Stimulated activated CD8-positive, alpha-beta memory T cell treated with anti-CD3 and anti-CD28 coated beads, Interleukin-4, amount 100 ng/mL, for 1 hour (primary cell): ENCODE measurements at places on chromosomes 7 and 10.

DNA sequence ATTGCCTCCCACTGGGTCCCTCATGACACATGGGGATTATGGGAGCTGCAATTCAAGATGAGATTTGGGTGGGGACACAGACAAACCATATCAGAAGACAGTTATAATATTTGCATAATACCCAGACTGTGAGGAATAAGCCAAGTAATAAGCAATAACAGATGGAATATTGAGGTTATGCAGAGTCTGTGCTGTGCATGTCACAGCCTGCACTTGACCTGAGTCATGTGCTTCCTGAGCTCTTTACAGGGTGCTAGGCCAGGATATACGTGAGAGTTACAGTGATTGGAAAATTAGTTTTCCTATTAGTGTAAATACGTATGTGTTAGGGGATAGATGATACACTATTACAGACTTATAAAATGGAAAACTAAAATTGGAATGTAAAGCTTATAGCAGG lies 288.7 kb downstream of the SDK1 start:
- no peak for DNase-seq

DNA sequence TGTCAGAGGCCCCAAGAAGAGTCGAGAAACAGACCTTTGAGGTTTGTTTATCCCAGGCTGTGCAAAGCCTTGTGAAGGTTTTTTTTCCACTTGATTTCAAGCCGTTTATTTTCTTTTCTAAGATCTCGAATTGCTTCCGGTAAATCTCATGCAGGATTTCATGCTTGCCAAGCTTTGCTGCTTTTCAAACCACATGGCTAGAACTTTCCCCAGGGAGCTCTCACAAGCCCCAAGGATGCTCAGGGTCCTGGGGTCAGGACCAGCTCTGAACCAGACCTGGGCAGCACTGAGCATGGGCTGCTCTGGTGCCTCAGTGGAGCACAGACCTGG lies 48.0 kb upstream of the AQP1 start:
- no peak for DNase-seq

- no peak for DNase-seq
These were observed 12.3 kb upstream of the ACSM6 start for GRCh38 chr10:95181726-95182125.

DNA sequence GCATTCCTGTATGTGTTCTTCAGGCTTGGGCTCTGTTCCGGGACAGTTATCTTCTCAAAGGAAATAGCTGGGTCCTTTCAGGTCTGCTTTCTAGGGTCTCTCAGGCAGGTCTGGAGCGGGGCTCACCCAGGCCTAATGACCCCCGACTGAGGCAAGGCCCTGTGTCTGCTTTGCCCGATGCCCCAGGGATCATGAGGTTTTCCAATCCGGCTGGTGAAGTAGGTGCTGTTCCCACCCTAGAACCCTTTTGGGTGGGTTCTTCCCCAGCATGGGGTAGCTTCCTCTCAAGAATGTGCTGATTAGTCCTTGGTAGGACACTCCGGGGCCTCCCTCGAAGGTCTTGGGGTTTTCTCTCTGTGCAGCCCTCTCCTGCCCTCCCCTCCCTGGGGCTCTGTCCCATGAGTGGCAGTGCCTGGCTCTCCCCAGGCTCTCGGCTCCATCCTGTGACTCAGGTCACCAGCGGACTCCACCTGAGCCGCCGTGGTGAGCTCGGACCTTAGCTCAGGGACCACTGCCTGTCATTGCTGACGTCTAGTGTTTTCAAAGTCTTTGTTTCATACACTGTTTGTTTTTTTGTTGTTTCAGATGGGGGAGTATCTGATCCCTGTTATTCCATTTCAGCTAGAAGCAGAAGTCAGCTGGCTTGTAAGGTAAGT lies 71.0 kb upstream of the NKX6-2 start:
- DNase-seq, result no peak

DNA sequence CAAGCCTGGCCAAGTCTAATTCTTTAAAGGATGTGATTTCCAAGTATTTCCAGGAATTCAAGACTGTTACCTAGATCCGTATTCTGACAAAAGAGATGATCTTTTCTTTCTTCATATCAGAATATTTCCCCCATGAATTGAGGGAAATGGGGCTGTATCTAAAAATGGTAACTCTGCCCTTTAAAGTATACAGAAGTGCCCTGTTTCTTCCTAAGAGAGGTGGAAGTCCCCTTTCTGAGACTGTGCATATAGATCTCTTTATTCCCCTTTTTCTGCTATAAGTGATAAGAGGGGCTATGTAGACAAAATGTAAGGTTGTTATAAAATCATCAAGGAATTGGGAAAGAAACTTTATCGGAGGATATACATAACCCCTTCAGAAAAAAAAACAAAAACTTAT lies 287.1 kb upstream of the KAT6B start:
- DNase-seq, result no peak

GRCh38 chr10:97927622-97928021 lies 78.0 kb downstream of the GOLGA7B start:
- no peak for DNase-seq

GRCh38 chr7:94431619-94432280 lies 37.1 kb downstream of the COL1A2 start:
- no peak for DNase-seq

DNA sequence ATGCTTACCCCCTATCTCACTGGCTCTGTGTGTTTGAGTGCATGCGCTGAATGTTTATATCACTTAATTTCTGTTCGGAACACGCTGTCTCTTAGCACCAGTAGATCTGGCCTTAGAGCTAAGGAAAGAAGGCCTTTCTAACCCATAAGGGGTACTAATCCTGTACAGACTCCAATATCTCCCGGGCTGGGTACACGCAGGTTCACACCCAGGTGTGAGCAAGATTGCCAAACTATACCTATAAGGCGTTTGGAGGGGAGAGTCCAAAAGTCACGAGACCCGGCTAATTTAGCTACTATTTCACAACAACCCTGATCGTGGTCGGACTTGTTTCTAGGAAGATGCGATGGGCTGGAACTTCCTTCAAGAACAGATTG lies 727 bp upstream of the PDSS1 start:
- no peak for DNase-seq

DNA sequence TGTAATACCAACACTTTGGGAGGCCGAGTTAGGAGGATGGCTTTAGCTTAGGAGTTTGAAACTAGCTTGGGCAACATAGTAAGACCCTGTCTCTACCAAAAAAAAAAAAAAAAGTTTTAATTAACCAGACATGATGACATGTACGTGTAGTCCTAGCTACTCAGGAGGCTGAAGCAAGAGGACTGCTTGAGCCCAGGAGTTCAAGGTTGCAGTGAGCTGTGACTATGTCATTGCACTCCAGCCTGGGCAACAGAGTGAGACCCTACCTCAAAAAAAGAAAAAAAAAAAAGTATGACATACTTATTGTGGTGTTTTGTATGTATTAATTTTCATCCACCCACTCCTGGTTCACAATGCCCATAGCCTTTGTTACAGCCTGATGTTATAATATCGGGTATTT lies 69.7 kb downstream of the GSAP start:
- no peak for DNase-seq

DNA sequence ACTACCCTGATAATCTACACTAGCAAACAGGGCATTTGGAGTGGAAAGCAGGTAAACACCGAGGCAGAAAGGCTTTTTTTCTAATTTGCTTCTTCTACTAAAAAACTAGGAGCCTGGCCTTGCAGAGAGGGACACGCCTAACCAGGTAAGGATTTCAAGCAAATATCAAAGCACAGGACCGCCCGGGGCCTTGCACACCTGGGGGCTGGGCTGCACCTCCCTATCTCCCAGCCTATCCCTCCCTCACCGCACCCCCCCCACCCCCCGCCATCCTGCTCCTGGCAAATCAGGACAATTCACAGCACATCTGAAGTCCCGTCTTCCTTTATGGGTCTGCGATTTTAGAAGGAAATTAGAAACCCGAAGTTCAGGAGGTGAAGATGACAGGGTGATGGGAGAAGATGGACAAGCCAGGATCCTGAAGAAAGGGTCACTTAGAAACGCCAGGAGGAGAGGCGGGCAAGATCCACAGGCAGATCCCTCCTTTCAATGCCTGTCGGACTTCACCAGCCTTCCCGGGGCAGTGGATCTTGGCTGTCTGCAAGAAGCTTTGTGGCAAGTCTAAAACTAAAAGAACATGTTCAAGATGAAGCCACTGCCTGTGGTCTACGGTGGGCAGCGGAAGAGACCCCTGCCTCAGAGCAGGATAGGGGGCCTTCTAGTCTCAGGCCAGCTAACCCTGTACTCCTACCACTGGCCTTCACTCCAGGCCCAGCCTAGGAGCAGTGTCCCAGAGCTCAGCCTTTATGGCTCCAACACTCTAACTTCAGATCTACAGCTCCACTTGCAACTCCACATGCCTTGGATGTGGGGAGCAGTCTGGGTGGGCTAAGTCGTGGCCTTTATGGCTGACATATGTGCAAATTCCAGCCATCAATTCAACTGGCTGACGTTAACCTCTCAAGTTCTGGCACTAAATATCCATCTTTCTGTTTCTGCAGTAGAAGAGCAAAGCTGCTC lies 43.9 kb downstream of the TNS3 start:
- no peak for DNase-seq

- DNase-seq, result no peak
These were observed 115.0 kb upstream of the KIF5B start for GRCh38 chr10:32171204-32171603.

DNA sequence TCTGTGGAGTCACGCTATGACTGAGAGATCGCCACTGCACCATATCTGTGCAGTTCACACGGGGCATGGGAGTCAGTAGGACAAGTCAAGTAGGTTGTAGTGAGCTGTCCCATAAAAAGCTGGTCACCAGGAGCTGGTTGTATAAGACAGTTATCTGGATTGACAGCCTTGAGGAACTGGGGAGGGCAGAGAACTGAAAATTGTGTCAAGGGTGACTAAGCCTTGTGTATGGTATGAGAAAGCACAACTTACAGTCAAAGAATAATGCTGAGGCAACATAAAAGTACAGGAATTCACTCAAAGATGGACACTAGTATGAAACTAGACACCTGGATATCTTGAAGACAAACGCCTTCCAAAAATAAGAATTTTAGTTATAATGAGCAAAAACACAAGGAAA lies 564.9 kb downstream of the POM121L12 start:
- no peak for DNase-seq

- DNase-seq, result no peak
These were observed 207.7 kb upstream of the AHR start for GRCh38 chr7:17090751-17091150.

DNA sequence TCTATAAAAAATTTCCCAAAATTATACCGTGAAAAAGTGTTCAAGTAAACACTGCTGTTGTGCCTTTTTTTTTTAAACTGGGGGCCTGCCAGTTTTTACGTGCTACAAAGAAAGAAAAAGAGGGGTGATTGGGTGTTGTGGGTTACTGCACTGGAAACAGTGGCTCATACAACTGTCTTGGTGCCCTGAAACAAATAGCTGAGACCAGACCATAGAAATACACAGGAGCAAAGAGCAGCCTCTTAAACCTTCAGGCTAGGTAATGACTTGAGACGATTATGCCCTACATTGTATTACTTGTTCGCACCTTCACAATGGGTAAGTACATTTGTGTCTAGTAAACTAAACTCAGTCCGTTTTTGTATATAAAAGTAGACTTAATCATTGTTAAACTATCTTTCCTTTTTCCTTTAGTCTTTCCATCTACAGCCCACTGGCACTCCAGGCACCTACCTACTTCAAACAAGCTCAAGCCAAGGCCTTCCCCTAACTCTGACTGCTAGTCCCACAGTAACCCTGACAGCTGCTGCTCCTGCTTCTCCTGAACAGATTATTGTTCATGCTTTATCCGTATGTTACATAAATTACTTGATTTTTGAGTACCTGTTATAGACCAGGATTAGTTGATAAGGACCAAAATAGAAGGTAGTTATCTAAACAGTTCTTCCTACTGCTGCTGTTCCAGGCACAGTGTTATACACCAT lies 26.6 kb downstream of the TMEM243 start:
- no peak for DNase-seq

DNA sequence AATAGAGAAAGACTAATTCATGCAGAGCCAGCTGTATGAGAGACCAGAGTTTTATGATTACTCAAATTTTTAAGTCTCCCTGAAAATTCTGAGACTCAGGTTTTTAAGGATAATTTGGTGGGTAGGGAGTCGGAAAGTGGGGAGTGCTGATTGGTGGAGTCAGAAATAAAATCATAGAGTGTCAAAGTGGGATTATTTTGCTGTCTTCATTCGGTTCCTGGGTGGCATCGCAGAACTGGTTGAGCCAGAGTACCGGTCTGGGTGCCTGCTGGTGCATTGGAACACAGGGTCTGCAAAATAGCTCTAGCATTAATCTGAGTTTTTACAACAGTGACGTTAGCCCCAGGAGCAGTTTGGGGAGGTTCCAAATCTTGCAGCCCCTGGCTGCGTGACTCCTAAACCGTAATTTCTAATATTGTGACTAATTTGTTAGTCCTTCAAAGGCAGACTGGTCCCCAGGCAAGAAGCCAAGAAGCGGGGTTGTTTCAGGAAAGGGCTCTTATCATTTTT lies 32.4 kb downstream of the GPRIN2 start:
- no peak for DNase-seq

DNA sequence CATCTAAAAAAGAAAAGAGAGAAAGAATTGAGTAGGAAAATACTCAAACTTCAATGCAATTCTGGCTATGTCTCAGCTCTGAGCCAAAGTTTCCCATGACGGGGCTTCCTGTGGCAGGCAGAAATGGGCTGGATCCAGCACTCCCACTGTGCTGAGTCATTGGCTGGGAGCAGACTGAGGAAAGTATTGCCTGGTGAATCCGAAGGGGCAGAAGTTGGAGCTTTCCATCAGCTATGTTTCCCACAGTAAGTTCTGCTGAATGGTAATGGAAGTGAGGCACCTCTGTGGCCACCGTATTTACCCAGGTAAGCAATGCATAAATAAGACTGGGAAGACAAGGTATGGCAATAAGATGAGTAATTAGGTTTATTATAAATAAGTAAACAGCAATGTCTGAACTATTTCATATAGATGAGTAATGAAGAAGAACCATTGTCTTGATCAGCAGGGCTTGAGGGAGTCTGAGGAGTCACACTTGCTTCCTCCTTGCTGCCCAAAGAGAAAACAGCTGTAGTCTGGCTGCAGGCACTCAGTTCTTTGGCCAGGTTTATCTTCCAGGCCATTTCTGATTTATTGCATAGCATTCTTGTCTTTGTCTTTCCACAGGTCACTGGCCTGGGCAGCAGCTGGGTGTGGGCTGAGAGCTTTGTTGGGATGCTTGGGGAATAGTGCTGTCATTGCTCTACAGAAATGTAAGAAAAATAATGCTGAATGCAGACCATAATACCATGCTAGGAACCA lies 255.3 kb downstream of the DNAJB9 start:
- no peak for DNase-seq

DNA sequence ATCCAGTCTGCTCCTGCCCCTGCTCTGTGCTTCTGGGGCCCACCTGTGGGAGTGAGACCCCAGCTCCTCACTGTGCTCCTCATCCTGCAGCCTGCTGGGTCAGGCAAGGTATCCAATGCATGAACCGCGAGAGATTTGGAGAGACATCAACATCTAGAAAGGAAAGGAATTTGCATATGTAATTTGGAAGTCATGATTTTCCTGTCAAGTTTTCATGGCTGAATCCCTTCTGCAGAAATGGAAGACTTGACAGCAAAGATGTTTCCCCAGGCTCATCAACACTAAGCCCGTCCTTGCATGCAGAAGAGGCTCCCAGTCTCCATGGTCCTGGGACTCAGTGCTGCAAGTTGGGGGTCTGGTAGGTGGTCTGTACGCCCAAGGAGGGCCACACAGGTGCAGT lies 176.9 kb upstream of the GRB10 start:
- DNase-seq, result no peak
